ENCODE measurements at places on chromosomes 2 and 18.

GRCh38 chr2:127640082-127641072 is 5.6 kb upstream of the GPR17 start:
- DNase-seq = peak; percentile 75

DNA sequence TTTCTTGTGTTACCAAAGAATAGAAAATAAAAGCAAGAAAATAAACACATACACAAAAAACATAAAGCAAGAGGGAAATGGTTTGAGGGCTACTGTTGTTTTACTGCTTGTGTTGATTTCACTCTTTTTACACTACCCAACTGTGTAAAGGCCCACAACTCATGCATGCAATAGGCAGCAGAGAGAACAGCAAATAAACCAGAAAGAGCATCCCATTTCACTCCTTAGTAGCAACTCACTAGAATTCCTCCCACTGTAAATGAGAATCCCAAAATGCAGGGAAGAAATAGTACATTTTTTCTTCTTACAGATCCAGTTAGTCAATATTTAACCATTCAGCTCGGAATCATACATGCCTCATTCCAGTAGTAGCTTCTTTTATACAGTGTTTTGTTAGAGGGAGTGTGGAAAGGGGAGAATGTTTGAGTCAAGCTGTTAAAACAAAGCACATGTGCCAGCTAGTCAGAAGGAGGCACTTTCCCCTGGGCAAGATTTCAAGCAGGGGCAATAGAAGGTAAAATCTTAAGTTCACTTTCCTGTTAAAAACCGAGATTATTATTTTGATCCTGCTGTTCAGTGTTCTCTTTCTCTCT is 147.2 kb upstream of the FAM98A start:
- no peak for DNase-seq

DNA sequence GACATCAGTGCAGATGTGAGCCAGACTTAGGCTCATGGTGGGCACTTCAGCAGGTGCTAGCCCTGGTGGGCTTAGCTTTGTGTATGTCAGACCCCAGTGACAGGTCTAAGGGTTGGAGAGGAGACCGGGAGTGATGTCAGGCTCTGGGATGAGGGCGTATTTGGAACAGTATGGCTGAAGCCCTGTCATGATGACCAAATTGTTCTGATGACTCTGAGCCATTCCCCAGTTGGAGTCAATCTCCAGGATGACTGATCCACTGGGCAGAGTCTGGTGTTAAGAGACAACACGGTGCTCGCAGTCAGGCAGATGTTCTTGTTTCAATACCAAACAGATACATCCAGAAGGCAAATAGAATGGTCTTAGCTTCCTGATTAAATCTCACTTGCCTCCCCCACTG is 241.5 kb downstream of the SOX11 start:
- no peak for DNase-seq

- DNase-seq = no peak
Observed at GRCh38 chr2:120898961-120899750, 163.5 kb downstream of the GLI2 start.

DNA sequence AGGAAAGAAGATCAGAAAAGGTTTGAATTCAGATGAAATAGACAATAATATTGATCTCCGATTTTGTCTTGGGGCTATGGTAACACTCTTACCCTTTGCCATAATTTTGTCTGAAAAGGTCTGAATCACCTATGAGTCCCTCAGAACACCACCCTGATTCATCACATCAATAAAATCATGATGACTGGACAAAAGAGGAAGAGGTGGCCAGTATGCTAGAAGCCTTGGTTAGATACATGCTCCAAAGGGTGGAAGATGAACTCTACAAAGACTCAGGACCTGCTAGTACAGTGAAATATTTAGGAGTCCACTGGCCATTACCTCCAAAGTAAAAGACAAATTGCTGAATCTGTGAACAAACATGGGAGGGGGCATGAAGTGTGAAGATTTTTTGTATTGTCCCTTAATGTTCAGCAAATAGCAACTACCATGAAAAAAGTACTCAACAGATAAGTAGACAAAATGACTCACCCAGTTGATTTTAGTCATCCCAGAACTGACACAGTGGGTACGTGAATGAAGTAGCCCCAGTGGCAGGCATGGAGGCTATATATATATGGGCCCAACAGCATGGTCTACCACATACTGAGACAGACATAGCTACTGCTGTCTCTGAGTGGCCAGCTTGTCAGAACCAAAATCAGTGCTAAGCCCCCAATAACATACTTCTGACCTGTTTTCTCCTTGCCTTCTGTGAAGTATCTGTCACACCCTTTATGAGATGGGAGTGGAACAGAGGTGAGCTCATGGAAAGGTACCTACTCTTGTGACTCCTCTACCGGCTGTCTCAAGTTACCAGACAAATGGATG is 36.5 kb upstream of the GLS start:
- peak; percentile 38 for DNase-seq

DNA sequence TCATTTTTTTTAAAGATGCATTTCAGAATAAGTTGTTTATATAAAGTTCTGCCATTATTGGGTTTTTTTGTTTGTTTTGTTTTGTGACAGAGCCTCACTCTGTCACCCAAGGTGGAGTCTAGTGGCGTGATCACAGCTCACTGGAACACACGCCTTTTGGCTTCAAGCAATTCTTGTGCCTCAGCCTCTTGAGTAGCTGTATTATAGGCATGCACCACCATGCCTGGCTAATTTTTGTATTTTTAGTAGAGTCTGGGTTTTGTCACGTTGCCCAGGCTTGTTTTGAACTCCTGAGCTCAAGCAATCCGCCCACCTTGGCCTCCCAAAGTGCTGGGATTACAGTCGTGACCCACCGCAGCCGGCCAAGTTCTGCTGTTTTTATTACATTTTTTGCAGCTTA is 72.3 kb downstream of the R3HDM1 start:
- DNase-seq = no peak

DNA sequence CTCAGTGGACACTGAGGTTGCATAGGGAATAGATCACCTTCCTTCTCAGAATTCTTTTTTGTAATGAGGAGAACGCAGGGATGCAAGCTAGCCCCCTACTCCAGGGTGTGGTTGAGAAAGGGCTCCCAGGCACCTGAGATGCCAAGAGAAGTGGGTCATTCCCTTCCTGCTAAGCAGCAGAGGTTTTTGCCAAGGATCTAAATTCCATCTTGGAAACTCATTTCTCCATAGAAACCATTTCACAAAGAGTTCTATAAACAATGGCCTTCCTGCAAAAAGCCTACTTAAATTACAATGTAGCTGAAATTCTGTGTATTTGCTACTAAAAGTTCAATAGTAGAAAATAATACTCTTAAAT is 3.7 kb upstream of the PPP3R1 start:
- DNase-seq = no peak

GRCh38 chr2:2318949-2319348 is 12.1 kb downstream of the MYT1L start:
- no peak for DNase-seq

- no peak for DNase-seq
Observed at GRCh38 chr2:191604154-191604553, 73.8 kb upstream of the NABP1 start.

DNA sequence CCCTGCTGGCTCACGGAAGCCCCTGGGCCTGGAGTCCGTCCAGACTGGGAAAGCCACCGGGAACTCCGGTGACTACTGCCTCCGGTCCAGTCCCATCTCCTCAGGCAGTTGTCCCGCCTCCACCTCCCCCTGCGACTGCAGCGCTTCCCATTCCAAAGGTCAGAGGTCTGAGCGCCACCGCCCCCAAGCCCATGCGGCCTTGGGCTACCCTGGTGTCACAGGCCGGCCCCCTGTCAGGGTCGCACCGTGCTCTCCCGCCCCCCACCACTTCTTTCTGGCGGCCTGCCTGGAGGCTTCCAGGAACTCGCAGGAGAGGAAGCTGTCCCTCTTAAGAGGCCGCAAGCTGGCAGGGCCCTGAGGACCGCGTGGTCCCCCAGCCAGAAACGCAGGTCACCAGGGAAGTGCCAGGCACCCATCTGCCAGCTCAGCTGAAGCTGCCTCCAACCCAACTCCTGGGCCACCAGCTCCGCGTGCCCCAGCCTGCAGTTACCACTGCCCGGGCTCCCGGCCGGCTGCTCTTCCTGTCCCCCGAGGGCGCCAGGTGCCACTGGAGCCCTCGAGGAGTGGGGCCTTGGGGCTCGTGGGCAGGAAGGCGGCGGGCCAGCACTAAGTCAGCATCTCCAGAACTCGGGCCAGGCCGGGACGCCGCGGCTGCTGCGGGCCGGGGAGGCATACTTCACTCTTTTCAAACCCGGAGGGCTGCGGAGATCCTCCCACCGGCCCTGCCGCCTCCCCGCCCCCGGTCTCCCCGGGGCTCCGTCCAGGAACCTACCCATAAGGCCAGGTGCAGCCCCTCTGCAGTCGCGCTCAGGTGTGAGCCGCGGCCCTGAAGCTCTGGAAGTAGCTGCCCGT is 83.3 kb upstream of the POMC start:
- DNase-seq = peak; percentile 89

DNA sequence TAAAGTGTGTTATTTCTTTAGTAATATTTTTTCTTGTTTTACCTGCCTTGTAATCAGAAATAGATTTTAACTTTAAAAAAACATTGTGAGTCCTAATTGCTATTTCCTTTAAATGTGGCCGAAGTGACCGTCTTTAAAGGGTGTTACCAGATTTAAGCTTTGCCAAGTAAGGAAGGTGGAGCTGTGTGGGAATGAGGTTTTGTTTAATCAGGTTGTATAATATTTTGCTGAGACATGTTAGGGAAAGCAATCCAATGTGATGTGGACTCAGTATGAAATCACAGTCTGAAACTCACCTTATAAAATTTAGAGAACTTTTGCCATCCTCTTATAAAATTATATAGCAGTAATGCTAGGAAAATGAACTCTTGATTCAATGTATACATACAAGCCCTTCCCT is 32.9 kb upstream of the ITPRID2 start:
- DNase-seq = no peak

Measured in GM13976 (cell line).